ENCODE measurements at places on chromosomes 2 and 18.

GRCh38 chr18:78721238-78721875 is 258.3 kb upstream of the SALL3 start:
- DNase-seq = no peak

DNA sequence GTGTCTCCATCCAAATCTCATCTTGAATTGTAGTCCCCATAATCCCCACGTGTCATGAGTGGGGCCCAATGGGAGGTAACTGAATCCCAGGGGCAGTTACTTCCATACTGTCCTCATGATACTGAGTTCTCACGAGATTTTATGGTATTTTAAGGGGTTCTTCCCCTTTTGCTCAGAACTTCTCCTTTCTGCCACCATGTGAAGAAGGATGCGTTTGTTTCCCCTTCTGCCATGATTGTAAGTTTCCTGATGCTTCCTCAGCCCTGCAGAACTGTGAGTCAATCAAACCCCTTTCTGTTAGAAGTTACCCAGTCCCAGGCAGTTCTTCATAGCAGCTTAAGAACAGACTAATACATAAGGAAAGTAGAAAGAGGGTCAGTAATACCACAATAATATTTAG is 480.4 kb downstream of the KCNJ3 start:
- no peak for DNase-seq

DNA sequence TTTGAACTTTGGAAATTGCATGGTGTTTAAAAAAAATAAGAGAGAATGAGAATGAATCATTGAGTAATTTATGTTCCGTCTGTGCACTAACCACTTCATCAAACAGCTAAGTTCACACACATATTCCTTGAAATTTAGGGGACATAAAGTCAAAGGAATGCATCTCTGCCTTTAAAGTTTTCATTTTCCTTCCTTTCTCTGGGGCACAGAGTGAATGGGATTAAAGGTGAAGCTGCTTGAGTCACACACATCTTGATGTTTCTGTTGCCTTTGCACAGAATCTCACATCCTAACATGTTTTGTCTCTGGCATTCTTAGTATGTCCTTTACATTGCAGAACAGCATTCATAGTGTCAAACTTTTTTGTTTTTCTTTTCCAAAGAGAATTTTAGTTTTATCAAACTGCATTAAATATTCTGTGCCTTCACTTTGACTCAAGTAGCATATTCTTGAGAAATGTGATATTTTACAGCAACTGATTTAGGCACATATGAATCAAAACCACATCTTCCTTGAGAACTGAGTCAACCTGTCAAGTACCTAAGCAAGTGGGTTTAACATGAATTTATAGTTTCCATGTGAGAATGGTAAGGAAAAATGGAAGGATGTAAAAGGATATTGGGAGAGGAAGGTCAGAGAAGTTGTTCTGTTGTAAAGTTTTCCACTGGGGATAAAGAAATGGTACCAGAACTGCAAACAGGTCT is 169.1 kb upstream of the THUMPD2 start:
- DNase-seq = no peak

DNA sequence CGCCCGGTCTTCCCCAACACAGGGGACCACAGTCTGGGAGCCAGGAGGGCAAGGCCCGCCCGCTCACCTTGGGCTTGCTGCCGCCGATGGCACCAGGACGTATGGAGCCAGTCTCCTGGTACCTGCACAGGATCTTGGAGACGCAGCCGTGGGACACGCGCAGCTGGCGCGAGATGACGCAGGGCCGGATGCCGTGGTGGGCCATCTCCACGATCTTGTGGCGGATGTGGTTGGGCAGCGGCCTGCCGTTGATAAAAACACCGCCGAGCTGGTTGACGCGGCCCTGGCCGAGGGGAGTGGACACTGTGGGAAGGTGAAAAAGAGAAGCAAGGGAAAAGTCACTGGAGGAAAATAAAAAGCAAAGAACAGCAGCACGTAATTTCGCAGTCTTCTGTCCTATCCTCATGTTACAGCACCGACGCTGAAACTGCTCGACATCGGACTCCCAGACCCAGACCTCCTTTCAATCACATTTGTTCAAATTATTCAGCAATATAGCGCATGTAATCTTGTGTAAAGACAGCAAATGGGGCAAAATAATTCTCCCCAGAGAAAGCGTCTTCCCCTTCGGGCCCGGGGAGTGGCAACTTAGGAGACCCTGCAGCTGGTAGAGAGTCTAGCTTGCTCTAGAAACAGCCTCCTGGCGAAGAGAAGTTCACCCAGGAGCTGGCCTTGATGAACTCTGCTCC is 1.7 kb downstream of the PAX3 start:
- no peak for DNase-seq

GRCh38 chr2:39922679-39923405 is 143.8 kb upstream of the THUMPD2 start:
- no peak for DNase-seq

DNA sequence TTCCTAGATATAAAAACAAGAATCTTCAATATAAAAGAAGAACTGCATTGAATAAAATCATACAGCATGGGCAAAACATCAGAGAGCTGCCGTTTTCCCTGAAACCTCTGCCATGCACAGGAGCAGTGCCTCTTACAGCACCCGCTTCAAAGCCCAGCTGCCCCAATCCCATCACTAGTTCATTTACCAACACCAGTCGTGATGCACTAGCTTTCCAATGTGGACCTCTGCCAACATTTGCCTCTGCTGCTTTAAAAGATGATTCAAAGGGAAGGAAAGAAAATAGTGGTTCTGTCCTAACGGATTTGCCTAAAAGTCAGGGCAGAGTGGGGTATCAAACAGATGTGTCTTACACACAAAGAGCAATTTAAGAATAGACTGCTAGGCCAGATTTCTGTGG is 43.4 kb upstream of the AP1S3 start:
- DNase-seq = no peak

DNA sequence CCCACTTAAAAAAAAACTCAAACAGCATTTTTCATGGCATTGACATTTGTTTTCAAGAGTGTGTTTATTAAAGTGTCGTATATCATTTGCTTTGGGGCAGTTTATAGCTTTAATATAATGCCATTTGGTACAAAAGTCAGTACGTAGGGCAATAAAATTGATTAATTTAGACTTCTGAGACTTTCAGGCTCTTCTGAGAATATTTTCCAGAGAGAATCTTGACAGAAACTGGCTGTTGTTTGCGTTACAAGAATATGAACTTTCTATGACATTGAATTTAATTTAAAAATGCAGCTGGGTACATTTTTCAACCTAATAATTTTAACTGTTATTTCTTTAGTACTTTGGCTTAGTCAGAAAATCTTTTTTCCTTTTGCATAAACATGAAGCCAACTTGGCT is 98.9 kb downstream of the RNF144A start:
- DNase-seq = no peak

Measured in CD4-positive, alpha-beta T cell treated with Interleukin-1 beta for 1 hour (primary cell).